ENCODE measurements at places on chromosomes 7 and 10.

GRCh38 chr7:25349283-25350017 lies 121.2 kb upstream of the NPVF start:
- DNase-seq = no peak

GRCh38 chr10:30784897-30785605 lies 155.5 kb upstream of the LYZL2 start:
- DNase-seq = no peak

DNA sequence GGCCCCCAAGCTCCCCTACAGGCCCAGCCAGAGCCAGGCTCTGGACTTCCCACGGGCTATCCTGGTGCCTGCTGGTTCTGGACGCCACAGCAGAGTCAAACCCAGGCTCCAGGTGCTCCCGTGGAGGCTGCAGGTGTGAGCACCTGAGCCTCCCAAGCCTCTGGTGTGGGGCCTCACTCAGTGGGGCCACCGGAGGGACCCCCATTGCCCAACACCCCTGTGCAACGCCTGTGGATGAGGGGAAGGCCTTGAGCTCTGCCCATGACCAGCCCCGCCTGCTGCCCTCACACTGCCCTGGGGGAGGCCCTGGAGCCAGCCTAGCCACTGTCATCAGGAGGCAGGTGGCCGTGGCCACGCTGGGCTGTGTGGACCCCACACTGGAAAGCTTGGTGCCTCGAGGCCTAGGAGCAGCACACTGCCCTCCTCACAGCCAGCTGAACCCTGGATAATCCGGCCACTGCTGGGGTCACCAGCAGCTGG lies 229.3 kb downstream of the MAD1L1 start:
- DNase-seq = no peak

DNA sequence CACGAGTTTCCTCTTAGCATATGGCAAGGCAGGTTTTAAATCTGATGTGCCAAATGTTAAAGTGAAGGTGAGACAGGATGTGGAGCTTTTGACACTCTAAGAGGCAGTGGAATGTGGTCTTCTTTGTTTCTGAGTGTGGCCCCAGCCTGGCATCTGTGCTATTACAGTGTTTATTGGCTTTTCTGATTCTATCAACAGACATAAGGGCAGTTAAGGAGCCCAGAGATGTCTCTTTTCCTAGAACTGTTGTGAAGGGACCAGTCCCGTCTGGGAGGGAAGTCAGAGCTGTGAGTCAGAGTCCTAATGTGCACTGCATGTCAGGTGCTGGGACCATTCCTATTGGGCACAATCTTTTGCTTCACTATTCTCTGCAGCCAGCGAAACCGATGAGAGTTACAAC lies 32.5 kb downstream of the TRUB1 start:
- DNase-seq = no peak

DNA sequence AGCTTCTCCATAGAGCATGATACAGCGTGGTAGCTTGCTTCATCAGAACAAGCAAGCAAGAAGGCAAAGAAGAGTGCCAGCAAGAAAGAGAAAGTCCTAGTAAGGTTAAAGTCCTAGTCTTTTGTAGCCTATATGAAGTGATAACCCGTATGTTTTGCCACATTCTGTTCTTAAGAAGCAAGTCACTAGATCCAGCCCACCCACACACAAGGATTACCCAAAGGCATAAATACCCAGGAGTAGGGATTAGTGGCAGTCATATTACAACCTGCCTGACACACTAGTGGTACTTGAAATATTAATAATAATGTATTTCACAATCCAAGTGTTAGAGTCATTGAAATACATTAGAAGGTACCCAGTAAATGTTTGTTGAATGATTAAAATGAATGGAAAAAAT lies 285.5 kb downstream of the HPSE2 start:
- DNase-seq = no peak

DNA sequence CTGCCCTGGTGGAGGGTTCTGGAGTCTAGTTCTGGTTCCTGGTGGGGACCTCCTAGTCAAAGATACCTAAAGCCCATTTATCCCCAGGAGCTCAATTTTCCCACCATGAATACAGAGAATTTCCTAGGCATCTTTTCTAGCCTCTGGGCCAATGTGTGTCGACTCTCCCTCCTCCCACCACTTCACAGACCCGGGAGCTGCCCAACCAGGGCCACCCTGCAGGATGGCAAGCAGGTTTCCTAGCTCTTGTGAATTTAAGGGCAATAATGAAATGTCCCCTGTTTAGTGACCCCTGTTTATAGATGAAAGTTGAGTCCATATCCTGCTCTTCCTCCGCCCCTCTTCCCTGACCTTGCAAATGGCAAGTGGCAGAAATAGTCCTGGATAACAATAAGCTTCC lies 9.4 kb downstream of the DLX5 start:
- no peak for DNase-seq

GRCh38 chr7:5429857-5430611 lies 6.4 kb upstream of the TNRC18 start:
- peak; percentile 79 for DNase-seq

GRCh38 chr7:149670288-149670687 lies 103.1 kb downstream of the ZNF467 start:
- no peak for DNase-seq

GRCh38 chr10:29646238-29646902 lies 11.6 kb upstream of the SVIL start:
- DNase-seq = no peak

DNA sequence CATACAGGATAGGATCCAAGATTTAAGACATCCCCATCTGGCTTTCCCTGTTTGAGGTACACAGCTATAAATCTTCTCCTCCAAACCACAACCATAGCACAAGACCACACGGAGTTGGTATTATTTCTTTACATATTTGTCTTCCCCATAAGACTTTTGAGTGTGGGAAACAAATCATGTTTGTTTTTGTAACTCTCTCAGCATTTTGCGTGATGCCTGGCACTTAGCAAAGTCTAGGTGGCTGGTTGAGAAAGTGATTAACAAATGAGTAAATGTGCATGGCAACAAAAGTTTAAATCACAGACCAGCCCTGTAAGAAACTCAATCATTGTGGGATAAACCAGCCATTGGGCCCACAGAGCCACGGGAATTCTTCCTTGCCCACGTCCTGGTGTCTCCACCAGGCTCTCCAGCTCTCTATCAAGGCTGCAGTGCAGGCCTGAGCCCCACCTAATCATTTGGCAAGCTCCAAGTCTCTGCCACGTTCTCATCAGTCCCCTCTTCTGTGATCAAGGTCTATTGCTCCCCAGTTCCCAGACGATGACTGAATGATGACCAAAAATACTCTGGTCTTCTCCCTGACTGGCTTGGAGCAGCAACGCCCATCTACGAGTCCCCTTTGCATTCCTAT lies 317.8 kb downstream of the TNS3 start:
- no peak for DNase-seq

DNA sequence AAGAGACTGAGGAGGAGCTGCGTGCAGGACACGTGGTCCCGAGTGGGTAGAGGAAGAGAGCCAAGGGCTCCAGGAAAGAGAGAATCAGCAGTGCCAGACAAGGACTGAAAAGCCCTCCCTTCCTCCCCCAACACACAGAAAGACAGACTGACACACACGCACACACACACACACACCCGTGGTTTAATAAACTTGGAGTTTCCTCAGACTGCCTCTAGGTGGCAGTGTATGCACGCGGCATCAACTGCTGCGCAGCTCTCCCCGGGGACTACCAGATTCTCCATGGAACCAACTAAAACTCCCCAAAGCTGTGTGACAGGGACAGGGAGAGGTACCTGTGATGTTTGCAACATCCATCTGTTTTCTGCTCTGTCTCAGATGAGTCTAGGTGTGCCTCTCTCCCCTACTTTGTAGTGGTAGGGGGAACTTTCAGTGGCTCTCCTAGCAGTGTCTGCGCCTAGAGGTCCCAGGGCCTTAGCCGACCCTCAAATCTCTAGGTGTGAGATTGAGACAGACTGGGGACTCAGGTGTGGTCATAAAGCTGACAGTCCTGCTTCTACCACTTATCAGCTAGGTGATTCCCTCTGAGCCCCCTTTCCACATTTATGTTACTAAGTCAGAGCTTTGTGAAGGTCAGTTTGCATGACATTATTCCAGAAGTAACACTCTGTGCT lies 9.3 kb upstream of the TSPAN14 start:
- DNase-seq = no peak

GRCh38 chr7:70143075-70144044 lies 545.1 kb downstream of the AUTS2 start:
- no peak for DNase-seq

DNA sequence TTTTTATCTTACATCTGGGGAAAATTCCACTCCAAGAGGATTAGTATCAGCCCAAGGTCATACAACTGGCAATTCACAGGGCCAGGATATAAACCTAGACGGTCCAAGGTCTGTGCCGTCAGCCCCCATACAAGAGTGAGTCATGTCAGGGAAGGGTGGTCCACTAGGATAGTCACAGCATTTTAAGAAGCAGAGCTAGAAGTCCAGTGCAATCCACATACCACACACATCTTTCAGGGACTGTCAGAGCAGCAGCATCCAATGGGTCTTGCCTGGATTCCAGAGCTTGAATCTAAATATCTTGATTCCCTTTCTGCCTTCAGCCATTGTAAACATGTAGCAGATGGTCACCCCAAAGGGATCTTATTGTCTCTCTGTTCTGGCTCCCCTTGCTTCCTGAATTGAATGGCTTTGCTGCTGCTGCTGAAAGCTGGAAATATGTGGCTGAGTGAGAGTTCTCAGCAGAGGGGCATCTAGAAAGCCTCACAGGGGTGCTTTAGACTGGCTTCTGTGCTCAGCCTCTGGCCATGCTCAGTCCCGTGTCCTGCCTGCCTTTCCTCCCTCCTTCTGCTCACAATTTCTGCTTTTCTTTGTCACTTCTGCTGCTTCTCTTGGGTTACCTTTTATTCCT lies 9.9 kb upstream of the OR6V1 start:
- DNase-seq = no peak

GRCh38 chr10:31896968-31897384 lies 31.7 kb downstream of the ARHGAP12 start:
- no peak for DNase-seq

DNA sequence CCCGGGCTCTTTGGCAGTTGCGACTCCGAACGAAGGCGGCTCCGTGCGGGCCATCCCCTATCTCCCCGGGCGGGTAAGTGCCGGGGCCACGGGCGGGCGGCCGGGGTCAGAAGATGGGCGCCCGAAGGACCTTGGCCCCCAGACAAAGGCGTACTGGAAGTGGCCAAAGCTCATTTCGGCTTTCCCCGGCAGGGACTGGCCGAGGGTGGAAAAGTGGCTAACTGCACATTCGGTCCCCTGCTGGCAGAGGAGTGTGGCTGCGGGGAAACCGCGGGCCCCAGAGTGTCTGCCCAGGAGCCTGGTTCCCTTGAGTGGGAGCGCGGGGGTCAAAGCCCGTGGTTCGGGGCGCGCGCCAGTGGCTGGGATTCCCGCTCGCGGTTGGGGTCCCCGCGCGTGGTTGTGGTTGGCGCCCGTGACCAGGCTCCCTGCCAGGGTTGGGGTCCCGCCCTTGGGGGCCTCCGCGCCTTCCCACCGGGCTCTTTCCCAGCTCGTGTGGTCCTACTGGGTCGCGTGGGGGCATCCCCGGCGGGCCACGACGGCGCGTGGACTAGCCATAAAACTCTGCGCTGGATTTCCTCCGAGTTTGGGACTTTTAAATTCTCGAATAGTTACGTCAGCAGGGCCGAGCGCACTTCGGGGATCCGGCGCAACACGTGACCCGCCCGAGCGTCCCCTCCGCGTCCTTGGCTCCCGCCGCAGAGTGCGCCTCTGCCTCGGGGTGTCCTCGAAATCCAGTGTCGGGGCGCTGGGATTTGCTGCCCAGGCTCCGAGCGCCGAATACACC lies 124.4 kb downstream of the TACC2 start:
- no peak for DNase-seq

GRCh38 chr7:127887631-127888030 lies 143.6 kb downstream of the LRRC4 start:
- DNase-seq = no peak

- DNase-seq = no peak
Observed at GRCh38 chr10:34198953-34199352, 616.1 kb downstream of the PARD3 start.

Measured in keratinocyte (primary cell).